ENCODE measurements at places on chromosomes 7 and 10. TPM values are rescaled to one million over a fixed set of nuclear protein-coding genes. Genes with fewer than 3 reads are reported as not detected.

The INPP5F gene
- 4.4 TPM for polyA plus RNA-seq

The CFAP46 gene
- not detected for polyA plus RNA-seq

The GRK5 gene
- 7.7 TPM for polyA plus RNA-seq

The DRGX gene
- not detected for polyA plus RNA-seq

The STK31 gene
- 0.15 TPM for polyA plus RNA-seq

Measured in CD8-positive, alpha-beta memory T cell (primary cell).